Vagina (tissue), 2 donors: ENCODE measurements at places on chromosomes 12 and 14.

- DNase-seq, result no peak
These were observed 497.4 kb downstream of the NPAS3 start for GRCh38 chr14:33435911-33436689.

GRCh38 chr14:90487462-90487861 is 90.6 kb downstream of the CALM1 start:
- DNase-seq, result no peak

DNA sequence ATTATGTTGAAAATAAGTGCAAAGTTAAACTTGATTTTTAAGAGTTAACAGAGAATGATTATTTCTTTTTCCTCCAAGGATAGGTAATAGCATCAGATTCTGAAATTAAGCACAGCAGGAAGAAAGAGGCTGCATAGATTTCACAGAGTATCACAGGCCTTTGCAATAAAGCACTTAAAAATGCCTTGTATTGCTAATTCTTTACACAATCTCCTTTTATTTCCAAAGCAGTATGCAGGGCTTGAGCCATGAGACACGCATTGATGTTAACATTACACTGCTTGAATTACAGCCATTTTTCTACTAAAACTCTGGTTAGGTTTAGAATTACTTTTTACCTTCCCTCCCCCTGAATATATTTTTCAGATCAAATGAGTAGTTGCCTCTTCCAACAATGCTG is 398.3 kb downstream of the BCAT1 start:
- no peak for DNase-seq

GRCh38 chr14:104111301-104112112 is 26.0 kb downstream of the ASPG start:
- DNase-seq, result no peak

DNA sequence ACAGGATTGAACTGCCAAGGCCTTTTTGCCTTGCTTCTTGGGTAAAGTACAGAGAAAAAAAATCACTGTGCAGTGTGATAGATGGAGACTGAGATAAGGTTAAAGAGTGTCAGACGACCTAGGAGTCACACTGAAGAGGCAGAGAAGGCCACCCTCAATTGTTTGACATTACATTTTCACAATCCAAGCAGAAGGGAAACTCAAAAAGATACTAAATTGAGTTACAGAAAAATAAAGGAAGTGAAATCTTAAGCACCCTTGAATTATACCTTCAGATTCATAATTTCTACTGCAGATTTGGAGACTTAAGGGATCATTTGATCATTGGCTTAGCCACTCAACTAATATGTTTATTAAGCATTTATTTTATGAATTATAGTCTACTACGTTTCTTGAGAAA is 97.1 kb downstream of the MYF5 start:
- DNase-seq, result no peak

DNA sequence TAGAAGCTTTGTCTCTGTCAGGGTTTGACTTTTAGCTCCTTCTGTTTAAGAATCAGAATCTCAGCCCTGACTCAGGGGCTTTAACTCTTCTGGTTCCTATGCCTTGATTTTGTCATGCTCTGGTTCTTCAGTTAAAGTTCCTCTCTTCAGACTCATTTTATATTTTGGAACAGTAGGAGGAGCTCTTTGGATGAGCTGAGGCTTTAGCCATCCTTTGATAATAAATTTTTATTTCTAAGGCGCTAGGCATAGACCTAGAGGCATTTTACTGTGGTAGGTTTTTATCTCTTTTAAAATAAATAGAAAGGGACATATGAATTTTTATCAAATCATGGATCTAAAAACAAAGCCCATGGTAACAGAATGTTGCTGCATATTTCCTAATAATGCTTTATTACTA is 51.7 kb downstream of the ATP23 start:
- no peak for DNase-seq

GRCh38 chr12:5176036-5176435 is 132.4 kb downstream of the KCNA5 start:
- no peak for DNase-seq

- no peak for DNase-seq
These were observed 7.1 kb downstream of the TC2N start for GRCh38 chr14:91860238-91860637.

- DNase-seq, result no peak
These were observed 321.1 kb downstream of the NOVA1 start for GRCh38 chr14:26276757-26277156.

- DNase-seq, result no peak
These were observed 2.4 kb downstream of the ABCB9 start for GRCh38 chr12:122963941-122964265.

DNA sequence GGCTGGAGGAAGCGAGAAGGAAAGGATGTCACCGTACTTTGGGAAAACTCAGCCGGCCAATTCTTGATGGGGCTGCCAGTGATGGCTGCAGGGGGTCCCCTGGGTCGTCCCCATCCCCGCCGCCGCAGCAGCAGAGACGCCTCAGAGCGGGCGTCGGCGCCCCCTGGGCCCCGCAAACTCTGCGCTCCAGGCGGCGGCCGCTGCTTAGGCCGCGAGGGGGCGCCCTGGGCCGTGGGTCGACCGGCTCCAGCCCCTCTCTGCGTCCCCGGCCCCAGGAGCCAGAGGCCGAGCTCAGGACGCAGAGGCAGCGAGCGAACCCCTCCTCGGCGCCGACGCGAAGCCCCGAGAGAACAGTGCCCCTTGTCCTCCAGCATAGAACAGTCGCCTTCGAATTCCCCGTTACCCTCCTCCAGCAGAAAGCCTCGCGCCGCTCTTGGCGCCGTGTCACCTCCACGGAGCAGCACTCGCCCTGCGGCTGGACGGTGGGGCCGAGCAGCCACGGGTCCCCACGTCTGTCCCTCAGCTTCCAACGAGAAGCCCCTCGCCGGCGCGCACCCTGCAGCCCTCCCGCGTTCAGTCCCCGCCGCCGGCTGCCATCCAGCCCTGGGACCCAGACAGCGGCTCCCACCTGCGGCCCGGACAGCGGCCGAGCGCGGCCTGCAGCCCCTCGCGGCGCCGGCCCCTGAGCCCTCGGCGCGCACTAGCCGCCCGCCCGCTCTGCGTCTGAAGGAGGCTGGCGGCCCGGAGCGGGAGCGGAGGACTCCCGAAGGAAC is 106.6 kb downstream of the PRICKLE1 start:
- no peak for DNase-seq
